Activated CD8-positive, alpha-beta T cell treated with anti-CD3 and anti-CD28 coated beads, Interleukin-2, amount 10 ng/mL, durations not matched to agents 7 days and 5 days (primary cell): ENCODE measurements at places on chromosomes 12 and 14. TPM values are rescaled to one million over a fixed set of nuclear protein-coding genes. Genes with fewer than 3 reads are reported as not detected.

Gene WDHD1
- total RNA-seq = 46.6 TPM

Gene TEX22
- total RNA-seq = 1.9 TPM

Gene OR4K1
- not detected for total RNA-seq

Gene ARMH4
- not detected for total RNA-seq

Gene GPRC5D
- total RNA-seq = not detected

Gene TUNAR
- total RNA-seq = not detected

Gene LIN7A
- total RNA-seq = not detected

Gene OASL
- 33.5 TPM for total RNA-seq

Gene MMP14
- 1.8 TPM for total RNA-seq

Gene POLE
- total RNA-seq = 202 TPM

Gene KCNA1
- total RNA-seq = not detected

Gene PDE6H
- total RNA-seq = not detected

- no peak for DNase-seq
Observed at GRCh38 chr14:61140872-61141271, 140.3 kb downstream of the TMEM30B start.

GRCh38 chr14:75961662-75962061, 20.1 kb downstream of the TGFB3 start:
- DNase-seq = peak; percentile 3

DNA sequence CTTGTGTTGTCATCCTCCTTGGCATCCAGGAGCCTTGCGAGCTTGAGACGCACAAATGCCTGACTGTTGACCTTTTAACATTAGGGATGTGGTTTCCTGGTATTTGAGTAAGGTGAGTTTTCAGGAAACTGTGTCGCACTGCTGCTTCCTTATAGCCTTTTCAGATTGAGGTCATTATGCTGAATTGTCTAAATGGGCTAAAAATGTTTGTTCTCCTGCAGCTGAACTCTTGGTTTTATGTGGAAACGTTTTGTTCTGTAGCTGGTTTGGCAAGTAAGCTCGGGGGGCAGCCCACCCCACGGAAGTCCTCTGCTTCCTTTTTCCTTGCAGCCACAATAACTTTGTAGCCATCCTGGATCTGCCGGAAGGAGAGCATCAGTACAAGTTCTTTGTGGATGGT, 5.7 kb downstream of the PRKAB1 start:
- DNase-seq = peak; percentile 32

GRCh38 chr12:47356129-47356700, 276.5 kb upstream of the AMIGO2 start:
- peak; percentile 31 for DNase-seq

DNA sequence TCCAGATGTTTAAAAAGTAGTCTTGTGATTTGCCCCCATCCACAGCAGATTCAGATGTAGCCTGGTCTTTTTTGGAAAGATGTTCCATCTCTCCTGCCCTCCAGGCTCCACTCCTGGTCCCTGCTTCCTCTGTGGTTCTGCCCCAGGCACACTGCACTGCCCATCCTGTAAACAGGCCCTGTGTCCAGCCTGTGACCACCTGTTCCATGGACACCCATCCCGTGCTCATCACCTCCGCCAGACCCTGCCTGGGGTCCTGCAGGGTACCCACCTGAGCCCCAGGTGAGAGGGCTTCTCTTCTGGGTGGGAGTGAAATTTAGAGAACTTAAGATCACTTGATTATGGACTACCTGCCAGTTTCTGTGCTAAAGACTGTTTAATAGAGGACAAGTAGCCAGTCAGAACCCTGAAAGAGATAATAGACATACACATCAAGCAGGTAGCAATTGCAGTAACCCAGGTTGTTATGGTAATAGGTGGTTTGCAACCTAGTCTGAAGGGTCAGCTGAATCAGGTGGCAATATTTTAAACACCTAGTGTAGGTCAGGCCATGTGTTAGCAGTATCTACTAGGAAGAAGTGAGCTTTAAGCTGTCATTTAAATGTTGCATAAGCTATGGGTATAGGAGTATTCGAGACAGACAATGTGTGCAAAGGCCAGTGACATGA, 2.1 kb downstream of the RNF31 start:
- no peak for DNase-seq

GRCh38 chr12:52473768-52474167, at the start of gene KRT6C:
Gene KRT6C, minus strand, starts transcription at chr12:52473805. Its CDS starts 68 bp downstream, at chr12:52473737.
- DNase-seq = no peak

DNA sequence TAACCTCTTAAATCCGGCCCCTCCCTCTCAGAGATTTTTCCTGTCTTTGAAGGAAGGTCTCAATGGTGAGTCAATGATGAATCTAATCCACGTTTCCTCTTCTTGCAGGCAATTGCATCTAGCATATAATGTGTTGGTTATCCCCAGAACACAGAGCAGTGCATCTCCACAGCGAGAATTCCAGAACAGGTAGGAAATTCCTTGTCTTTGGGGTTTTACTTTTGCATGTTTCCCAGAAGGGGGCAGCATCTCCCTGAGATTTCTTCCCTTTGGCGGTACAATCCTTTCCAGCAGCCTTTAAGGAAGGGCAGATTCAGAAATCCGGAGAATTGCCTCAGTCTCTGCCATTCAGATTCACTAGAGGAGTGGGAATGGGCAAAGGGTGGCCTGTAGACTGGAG, 128.0 kb downstream of the KCNA5 start:
- no peak for DNase-seq

GRCh38 chr14:96501217-96501739, 904 bp upstream of the PAPOLA start:
- DNase-seq = peak; percentile 23

- no peak for DNase-seq
Observed at GRCh38 chr14:94542111-94542810, 19.0 kb upstream of the SERPINA4 start.

DNA sequence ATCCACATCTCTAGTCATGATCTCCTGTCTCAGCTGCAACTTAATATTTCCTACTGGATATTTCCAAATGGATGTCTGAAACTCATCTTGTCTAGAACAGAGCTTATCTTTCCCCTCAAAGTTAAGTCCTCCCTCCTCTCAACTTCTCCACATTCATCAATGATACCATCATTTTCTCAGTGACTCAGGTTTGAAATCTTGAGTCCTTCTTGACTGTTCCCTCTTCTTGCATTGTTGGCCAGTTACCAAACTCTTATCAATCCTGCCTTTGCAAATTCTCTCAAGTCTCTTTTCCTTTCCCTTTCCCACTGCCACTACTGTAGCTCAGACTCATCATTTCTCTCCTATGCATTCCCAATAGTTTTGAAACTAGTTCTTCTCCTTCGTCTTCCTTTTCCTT, 14.3 kb upstream of the CHURC1 start:
- no peak for DNase-seq

GRCh38 chr14:72528059-72528862, 365.6 kb downstream of the DPF3 start:
- DNase-seq = no peak

DNA sequence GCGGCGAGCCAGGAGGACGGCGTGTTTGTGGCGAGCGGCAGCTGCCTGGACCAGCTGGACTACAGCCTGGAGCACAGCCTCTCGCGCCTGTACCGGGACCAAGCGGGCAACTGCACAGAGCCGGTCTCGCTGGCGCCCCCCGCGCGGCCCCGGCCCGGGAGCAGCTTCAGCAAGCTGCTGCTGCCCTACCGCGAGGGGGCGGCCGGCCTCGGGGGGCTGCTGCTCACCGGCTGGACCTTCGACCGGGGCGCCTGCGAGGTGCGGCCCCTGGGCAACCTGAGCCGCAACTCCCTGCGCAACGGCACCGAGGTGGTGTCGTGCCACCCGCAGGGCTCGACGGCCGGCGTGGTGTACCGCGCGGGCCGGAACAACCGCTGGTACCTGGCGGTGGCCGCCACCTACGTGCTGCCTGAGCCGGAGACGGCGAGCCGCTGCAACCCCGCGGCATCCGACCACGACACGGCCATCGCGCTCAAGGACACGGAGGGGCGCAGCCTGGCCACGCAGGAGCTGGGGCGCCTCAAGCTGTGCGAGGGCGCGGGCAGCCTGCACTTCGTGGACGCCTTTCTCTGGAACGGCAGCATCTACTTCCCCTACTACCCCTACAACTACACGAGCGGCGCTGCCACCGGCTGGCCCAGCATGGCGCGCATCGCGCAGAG, 873 bp downstream of the PLXNC1 start:
- DNase-seq = peak; percentile 67

- no peak for DNase-seq
Observed at GRCh38 chr14:93146119-93146518, 30.4 kb upstream of the ITPK1 start.

GRCh38 chr14:71539650-71540285, 392.5 kb upstream of the RGS6 start:
- DNase-seq = no peak

DNA sequence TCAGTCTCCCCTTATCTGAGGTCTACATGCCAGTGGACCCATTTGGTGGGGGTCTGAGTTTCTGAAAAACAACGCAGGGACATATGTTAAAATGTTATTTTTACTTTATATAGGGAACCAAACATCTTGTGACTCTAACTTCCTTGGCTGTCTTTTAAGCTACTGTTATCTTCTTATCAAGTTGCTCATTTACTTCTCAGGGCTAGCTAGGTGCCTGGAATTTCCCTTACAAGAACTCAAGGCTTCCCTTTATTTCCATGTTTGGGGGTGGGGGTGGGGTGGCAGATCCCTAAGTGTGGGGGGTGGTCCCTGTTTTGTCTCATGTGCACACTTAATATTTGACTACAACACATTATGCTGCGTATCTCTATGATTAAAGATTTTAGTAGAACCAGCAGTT, 31.6 kb downstream of the PPP1R36 start:
- DNase-seq = no peak

DNA sequence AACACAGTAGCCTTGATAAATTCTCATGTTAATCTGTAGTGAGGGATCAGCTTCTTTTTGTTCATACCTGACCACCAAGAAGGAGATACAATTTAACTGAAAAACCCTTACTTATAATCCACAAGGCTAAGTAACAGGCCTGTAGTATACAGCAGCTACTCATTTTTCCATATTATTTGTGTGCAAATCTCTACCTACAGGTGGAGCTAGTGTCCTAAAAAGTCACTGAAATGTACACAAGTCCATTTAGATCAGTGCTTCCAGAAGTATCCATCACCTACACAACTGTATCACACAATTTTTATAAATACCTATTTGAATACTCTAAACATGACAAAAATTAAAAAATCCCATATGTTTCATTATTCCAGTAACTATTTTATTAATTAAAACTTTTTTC, 173.2 kb downstream of the SLC35F4 start:
- DNase-seq = no peak

DNA sequence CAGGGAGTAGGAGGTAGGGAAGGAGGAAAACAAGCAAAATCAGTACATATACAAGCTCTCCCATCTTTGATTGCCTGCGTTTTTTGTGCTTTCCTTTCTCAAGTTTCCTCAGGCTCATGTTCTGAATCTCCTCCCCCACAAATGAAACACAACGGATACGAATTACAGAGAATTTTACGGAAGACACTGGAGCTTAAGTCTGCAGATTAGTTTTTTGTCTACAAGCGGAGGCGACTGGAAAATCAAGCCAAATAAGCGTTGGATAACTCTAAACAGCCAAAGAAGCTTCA, 612 bp downstream of the WBP11 start:
- DNase-seq = no peak

- peak; percentile 84 for DNase-seq
Observed at GRCh38 chr14:52553671-52554575, 1.3 kb downstream of the GPR137C start.

DNA sequence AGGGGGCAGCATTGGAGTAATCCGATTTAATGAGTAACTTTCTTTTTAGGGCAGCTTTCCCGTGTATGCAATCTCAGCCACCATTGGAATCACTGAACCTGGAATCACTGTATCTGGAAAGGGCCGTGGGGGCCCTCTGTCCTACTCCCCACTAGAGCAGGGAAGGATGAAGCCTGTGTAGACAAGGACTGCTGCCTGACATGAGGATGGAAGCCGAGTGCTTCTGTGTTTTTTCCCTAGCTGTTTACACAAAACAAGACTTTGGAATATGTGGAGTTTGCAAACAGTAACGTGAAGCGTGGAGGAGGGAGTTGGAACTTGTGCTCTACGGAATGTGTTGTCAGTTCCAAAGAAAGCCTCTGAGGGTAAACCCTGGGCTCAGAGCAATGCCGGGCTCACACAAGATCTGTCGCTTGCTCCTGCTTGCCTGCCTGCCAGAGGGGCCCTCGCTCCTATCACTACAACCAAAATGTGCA, 32.4 kb upstream of the HDAC7 start:
- no peak for DNase-seq

GRCh38 chr14:99249389-99249788, 22.6 kb downstream of the BCL11B start:
- no peak for DNase-seq

DNA sequence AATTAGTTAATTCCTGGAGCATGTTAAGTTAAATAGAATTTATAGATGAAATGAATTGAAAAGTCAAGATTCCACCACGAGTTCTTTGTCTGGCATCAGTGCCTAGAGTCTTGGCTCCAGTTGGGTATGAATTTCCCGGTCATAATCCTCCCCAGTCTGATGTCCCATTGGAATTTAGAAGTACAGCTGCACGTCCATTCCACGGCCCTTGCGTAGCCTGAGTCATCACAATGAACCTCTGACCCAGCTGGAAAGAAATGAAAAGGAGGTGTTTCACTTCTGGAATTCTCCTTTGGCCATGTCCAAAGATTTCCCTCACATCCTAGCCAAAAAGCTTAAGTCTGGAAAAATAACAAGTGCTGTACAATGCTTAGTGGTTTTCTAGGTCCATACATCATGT, 122.7 kb downstream of the KICS2 start:
- DNase-seq = no peak

DNA sequence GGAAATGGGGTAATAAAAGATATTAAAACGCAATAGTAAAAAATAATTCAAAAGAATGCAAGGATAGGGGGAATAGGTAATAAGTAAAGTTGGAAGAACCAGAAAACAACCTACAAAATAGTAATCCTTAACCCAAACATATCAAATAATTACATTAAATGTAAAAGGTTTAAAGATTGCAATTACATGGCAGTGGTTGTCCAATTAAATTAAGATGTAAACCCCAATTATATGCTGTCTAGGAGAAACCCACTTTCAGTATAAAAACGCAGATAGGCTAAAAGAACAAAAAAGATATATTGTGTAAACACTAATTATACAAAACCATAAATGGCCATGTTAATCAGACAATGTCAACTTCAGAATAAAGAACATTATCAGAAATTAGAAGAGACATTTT, 247.3 kb downstream of the SLC25A21 start:
- DNase-seq = no peak

DNA sequence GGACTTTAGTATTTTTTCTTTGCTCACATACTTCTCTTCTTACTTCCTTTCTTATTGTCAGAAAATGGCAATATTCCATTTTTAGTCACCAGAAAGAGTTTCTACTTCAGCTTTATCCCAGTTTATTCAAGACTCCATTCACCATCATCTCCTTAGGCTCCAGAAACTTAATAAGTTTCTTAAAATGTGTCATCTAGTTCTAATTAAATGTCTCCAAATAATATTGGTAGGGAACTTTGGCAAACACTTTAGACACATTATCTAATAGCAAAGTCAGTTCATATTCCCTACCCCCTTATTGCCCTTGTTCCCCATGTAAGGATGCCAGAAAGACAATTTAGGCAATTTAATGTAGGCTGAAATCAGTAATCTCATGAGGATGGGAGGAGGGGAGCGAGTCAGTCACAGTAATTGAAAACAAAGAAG, 15.1 kb downstream of the EPYC start:
- no peak for DNase-seq

- peak; percentile 46 for DNase-seq
Observed at GRCh38 chr12:48105321-48105866, 485 bp downstream of the SENP1 start.
